ENCODE measurements at places on chromosomes 5 and 9.

GRCh38 chr9:95268681-95269080 is 48.8 kb downstream of the FANCC start:
- DNase-seq: no peak

- DNase-seq: no peak
Measured at GRCh38 chr5:102375272-102375671, 79.2 kb upstream of the SLCO4C1 start.

DNA sequence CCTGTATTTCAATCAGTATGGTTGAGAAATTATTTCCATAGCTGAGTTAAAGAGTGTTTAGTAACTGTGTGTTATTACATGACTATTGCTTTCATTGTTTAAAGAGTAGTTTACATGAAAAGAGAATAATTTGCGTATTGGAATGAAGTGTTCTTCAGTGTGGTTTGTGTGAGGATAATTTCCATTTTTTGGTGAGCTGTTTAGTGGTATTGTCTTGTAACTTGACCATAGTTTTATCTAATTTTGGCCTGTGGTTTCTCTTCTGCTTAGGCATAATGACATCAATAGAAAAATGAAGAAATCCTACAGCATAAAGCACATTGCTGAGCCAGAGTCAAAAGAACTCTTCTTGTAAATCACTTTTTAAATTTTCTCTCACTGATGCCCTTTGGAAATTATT is 151.2 kb downstream of the SNCAIP start:
- DNase-seq: no peak

DNA sequence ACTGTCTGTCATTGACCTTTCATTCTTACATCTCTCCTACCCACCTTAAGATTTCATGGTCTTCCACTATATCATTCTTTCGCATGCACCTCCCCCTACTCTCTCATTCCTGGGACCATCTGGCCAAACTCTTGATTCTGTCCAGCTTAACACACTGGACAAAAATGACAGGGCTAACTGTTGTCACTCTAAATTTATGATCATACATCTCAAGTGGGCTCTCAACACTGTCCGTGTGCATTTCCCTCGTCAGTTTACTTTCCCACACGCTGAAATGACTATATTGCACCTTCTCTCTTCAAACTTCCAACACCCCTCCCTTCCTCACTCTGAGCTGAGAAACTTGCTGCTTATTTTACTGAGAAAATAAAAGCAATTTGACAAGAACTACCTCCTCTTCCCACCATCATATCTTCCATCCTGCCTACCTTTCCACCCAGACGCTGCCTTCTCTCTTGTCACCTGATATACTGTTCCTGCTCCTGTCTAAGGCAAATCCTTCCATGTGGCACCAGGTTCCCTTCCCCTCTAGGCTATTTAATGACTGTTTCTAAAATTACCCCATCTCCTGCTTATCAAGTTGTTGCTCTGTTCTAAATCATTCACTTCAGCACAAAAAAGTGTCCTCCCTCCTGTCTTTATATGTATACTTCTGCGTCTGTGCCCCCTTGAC is 8.1 kb upstream of the KLF9 start:
- no peak for DNase-seq

DNA sequence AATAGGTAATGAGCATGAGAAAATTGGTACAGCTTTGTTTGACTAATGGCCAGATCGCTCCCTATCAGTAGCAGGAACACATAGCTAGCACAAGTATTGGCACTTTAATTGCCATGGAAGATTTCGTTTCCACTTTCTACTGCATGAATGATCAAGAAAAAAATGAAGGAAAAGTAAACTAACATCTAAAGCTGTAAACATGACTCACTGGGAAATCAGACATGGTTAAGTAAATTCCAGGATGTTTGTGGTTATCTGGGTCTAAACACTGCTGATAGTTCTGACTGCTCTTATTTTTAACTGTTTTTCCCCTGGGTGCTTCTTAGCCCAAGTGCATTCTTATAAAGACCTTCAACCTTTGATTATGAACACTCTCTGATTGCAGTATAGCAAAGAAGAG is 388.9 kb downstream of the NR2F1-AS1 start:
- DNase-seq: no peak
